ENCODE measurements at places on chromosomes 16 and 17.

- DNase-seq: no peak
Measured at GRCh38 chr17:60145006-60145935, 4.5 kb upstream of the CA4 start.

GRCh38 chr17:74024871-74025531 is 178.5 kb upstream of the RPL38 start:
- DNase-seq: no peak

- peak; percentile 60 for DNase-seq
Measured at GRCh38 chr16:30941600-30942425, 7.1 kb upstream of the ORAI3 start.

DNA sequence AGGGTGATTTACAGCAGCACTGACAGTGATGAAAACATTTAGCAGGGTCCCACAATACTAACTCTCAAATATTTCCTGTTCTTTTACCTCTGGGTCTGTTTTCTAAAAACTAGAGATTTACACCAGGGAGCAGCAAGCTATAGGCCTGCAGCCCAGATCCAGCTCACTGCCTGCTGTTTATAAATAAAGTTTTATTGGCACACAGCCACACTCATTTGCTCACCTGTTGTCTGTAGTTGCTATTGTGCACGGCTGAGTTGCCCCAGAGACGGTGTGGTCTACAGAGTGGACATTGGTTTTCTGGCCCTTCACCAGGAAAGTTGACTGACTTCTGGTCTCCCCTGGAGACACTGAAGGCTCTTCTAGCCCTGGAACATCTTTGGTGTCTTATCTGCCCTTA is 16.3 kb upstream of the JPT2 start:
- no peak for DNase-seq

DNA sequence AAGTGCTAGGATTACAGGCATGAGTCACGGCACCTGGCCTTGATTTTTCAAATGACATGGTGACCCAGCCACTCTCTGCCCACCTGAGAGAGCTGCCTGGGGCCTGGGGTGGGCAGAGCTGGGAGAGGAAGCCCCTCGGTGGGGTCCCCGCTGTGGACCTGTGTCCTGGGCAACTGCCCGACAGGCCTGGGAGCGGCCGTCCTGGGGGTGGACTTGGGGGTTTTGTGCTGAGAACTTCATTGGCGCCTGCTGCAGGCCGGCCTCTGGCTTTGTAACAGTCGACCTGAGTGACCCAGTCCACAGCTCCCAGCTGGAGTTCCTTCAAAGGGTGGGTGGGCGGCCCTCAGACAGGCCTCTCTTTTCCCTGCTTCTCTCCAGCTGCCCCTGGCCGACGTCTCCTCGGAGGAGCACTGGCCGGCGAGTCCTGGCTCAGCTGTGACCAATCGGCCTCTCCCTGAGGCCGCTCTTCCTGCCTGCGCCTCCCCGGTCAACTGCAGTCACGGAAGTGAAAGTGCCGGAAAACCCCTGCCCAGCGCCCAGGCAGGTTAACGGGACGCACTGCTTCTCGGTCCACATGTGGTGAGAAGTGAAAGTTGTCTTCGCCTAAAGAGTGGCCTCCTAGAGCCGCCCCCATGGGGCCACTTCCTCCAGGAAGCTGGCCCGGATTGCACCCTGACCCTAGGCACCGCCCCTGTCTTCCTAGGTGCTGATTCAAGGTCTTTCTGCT is 5.5 kb downstream of the CBFA2T3 start:
- DNase-seq: no peak

- peak; percentile 59 for DNase-seq
Measured at GRCh38 chr17:35373984-35374765, 754 bp upstream of the SLFN11 start.

DNA sequence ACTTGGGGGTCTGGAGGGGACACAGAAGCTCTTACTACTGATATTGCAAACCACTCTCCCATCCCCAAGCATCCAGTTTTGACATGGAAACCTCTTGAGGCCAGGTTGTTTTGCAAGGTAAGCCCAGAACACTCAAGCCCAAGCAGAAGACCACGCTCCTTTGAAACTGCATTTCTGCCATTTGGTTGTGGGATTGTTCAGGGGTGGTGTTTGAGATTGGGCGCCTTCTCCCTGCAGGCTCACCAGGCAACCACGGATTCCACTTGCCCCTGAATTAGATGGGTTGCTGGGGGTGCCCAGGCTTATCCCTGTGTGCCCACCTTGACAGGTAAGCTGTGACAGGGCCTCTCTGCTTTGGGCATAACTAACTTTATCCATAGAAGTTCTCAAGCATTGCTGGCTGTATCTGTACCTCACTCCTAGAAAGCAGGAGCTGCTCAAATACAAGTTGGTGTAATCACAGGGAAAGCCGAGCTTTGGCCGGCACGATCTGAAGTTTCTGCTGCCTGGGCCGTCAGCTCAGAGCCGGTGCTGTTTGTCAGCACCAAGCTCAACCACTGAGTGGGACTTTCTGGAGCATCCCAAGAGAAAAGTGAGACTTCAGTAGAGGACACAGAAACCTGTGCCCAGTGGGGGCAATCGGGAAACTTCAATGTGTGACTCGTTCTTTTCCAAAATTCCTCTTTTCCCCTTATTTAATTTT is 93.6 kb downstream of the CYLD start:
- no peak for DNase-seq

- no peak for DNase-seq
Measured at GRCh38 chr17:34156741-34157589, 98.1 kb upstream of the CCL2 start.

DNA sequence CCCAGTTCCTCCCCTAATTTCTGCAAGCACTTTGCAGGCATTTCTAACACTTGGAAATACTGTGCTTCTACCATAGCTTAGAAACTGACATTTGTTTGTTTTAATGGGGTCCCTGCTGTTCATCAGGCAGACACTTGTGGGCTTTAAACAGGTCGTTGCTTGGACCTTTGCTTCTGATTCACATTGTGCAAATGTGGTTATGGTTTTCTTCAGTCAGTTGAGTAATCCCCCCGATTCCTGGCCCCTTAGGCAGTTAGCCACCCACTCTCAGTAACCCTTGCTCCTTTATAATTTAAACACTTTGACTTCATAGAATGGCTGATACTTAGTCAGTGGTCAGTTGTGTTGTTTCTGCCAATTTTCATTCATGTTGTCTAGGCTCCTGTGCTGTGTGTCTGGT is 39.4 kb downstream of the SLC47A1 start:
- DNase-seq: no peak

DNA sequence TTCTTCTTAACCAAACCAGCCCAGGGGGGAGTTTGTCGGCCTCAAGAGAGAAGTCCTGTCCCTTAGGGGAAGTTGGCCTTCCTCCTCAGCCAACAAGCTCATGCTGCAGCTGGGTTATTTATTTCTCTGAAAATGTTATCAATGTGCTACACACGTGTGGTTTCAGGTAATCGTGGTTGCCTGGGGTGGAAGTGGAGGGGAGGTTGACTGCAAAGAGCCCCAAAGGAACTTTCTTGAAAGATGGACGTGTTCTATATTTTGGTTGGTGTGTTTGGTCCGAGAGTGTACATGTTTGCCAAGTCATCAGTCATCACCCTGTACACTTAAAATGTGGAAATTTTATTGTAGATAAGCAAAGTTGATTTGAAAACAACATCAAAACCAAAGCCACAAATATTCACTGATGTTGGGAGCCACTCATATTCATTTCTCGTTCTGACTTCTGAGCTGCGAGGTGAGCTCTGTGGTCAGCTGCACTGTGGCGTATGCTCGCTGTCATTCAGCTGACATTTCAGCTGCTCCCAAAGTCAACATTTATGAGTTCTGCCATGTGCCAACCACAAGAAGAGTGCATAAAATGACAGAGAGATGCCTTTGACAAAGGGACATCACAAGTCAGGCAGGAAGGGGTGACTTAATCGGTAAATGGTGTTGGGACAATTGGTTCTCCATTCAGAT is 26.5 kb upstream of the ADGRG1 start:
- peak; percentile 69 for DNase-seq

- no peak for DNase-seq
Measured at GRCh38 chr16:84795329-84796053, 24.3 kb upstream of the CRISPLD2 start.

- no peak for DNase-seq
Measured at GRCh38 chr16:75065149-75065505, 51.5 kb downstream of the LDHD start.

- no peak for DNase-seq
Measured at GRCh38 chr16:84920333-84920732, 91.0 kb downstream of the ZDHHC7 start.

DNA sequence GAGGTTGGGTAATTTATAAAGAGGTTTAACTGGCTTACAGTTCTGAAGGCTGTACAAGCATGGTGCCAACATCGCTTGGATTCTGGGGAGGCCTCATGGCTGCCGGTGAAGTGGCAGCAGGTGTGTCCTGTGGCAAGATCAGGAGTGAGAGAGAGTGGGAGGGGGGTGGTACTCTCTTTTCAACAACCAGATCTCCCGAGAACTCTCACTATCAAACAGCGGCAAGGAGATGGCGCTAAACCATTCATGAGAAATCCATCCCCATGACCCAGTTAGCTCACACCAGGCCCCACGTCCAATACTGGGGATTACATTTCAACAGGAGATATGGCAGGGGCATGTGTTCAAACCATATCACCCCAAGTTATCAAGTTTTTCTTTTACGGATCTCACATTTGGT is 44.0 kb upstream of the CBX4 start:
- no peak for DNase-seq

GRCh38 chr17:73938706-73939105 is 264.8 kb upstream of the RPL38 start:
- no peak for DNase-seq

GRCh38 chr17:74196541-74197317 is 6.7 kb upstream of the RPL38 start:
- no peak for DNase-seq

DNA sequence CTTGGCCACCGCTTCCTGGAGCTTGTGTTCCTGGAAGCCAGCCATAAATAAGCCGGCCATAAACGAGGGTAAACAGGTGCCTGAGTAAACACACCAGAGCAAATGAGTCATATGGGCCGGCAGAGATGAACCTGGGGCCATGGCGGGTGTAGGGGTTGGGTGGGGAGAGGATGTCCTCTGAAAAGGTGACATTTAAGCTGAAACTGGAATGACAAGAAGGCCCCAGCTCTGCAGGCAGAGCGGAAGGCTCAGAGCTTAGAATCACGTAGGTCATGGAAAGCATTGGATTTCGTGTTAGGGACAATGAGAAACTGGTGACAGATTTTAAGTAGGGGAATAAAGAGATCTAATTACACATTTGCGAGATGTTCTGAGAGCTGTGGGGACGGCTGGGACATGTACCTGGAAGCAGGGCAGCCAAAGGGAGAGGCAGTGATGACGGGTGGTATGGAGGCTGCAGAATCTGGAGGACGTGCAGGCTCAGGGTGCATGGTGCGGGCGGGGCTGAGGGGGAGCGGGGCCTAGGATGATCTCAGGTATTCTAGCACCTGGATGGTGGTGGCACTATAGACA is 8.1 kb upstream of the DNASE1 start:
- no peak for DNase-seq

DNA sequence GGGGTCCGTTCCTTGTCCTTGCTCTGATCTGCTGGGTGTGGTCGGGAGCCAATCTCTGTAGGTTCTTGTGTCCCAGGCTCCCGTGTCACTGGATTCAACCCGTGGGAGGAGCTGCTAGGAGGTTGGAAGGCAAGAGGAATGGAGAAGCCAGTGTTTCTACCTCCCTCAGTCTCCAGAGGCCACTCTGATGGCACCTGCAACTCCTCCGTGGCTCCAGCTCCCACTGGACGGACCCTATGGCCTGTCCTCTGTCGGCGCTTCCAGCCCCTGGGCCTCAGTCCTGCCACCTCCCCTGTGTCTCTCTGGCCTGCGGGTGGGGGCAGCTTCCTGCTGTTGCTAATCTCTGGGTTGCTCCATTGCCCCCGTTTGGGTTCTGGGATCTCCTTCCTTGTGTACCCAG is 71.1 kb downstream of the CMIP start:
- DNase-seq: no peak

DNA sequence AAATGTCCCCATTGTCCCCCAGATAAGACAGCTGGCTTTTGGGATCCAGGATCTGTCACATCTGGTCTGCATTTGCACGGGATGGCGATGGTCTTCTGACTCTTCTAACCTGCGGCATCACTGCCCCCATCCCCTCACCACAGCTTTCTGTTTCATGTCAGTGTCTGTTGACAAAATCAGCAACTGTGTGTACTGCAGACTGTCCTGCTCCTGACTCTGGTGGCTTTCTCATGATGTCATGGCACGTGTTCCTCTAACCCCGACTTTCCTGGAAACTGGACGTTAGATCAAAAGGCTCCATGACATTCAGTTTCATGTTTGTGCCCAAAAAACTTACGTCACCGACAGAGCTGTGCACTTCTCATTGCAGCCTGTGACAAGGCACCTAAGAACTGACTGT is 30.1 kb upstream of the CPNE2 start:
- DNase-seq: no peak

DNA sequence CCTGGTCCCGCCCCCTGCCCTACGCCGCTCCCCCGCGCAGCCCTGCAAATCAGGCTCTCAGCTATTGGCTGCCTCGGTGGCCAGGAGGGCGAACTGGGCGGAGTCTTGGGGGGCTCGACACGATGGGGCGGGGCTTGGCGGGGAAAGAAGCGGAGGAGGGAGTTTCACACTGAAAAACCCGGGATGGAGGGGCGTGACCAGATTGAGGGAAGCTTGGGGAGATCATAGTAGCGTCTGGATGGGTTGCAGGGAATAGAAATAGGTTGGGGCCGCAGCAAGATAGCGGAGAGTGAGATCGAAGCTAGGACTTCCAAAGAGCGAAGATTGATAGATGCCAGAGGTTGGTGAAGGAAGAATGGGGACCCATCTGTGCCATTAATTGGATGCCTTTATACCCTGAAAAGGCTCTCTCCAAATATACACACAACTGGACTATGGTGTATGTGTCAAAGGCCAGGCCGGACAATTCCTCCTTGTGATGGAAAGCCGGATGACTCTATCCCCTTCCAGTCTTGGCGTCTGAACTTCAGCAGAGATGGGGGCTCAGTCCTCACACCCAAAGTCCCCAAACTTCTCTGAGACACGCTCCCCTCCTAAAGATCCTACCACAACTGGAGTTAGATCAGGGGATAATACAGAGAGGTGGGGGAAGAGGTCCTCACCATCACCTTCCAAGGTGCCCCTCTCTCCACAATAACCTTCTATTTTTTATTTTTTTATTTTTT is 376 bp upstream of the STAC2 start:
- peak; percentile 27 for DNase-seq

DNA sequence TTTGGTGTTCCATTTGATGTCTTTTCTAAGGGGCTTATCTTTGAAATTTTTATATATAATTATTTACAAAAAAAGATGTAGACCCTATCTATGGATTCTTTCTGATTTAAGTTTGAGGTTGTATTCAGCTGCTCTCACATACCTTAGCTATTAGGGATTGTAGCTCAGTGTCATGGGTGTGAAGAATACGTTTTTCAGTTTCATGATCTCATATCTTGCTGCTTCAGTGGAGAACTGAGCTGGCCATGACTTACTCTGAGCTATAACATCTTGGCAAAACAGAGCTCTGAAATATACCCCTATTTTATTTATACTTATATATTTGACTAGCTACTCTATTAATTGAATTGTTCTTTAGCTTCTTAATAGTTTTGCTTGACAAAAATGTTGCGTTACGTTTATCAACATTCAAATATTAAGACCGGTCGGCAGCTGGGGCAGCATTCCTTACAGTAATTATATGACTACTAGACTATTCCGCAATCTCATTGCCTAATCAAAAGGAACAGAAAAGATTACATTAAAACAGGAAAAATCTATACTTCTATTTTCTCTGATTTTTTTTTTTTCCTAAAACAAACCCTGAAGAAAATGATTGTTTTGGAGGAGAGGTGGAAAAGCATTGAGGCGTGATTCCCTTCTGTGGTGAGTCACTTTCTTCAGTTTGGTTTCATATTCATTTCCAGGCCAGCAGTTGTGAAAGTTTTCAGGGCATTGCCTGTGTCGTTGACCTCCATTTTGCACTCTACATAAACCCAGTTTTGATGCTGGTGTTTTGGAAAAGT is 24.1 kb upstream of the KRT24 start:
- no peak for DNase-seq
